ENCODE measurements at places on chromosomes 2 and 18.
A peak's percentile ranks its signal among the peaks of the same experiment; 100 is the strongest.

DNA sequence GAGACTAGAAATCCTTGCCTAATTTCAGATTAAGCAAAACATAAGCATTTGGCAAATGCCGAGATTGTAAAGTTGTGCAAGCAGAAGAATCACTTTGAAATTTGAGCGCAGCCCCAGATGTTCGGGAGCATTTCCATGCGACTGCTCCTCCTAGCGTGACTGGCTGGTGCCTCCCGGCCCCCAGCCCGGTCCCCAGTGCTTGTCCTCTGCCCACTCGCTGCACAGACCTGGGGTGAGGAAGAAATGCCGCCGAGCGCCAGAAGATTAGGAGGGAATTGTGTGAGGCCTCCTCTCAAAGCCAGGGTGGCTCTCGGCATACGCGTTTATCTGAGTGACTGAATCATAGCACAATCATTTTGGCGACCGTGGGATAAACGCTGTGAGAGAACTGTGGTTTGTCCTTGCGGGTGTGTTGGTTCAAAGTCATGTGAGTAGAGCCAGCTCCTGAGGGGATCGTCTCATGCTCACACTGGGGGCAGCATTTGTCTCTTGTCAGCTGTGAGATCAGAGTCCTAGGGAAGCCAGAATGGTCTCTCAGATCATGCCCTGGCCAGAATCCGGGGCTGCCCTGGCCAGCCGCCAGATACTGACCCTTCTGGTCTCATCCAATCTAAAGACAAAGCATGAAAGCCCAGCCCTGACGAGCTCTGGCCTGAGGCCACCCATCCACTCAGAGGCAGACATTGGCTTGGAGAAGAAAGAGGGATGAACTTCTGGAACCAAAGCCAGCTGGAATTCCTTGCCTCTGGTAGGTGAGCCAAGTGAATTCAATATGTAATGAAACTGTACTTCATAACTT, 189.3 kb downstream of the SH3RF3 start:
- DNase-seq: peak; percentile 89

DNA sequence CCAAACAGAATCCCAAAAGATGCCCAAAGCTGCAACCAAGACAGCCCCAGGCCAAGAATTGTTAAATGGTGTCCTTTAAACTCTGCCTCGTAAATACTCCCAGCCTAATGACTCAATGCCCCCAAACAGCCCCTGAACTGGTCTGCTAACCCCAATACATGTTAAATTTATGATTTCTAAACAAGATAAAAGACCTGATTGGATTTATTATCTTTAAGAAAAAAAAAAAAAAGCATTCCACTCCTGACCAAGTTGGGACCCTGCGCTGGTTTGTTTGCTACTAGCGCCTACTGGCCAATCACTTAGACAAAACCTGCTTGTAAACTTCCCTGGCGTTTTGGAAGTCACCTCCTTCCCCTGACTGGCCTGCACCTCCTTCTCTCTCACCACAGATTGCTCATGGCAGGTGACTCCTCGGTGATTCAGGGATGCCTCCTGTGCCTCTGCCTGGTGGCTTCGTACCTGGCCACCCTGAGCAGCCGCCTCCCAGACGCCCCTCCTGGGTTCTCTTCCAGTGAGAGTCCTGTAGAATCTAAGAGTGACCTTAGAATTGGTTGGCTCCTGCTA, 121.3 kb downstream of the BCL11A start:
- DNase-seq: no peak

DNA sequence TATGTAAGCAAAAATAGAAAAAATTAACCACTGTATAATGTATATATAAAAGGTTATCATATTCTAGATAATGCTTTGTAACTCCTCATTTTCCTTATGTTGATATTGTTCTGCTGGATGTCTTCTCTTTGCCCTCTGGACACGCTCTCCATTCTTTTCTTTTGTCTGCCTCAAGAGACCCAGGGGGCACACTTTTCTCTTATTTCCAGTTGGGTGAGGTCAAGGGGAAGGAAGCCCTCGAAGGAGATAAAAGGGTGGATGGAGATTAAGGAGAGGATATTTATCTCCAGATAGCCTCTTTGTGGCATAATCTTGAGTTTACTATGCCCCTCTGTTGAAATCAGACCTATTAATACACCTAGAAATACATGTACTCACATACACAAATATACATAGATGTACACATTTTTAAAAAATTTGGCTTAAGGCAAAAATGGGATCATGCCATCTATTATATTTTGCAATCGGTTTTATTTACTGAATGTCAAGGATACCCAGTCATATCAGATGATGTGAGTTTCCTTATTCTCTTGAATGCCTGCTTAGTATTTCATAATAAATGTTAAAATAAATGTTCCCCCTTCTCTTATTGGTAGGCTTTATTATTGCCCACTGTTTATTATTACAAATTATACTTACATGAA, 65.3 kb downstream of the LCLAT1 start:
- no peak for DNase-seq

DNA sequence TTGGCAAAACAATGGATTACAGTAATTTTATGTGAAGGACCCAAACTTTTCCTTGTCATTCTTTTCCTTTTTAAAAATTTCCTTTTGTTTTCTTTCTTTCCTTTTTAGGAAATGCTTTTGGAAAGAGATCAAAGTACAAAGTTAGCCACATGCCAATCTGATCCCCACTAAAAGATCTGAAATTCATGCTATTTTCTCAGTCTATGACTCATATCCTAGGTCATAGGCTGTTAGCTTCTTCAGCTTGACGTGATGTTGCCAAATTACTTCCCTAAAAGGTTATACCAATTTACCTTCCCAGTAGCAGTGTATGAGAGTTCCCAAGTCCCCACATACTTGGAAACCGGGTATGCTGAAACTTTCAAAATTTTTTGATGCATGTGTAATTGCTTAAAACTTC, 355.3 kb downstream of the INSIG2 start:
- peak; percentile 87 for DNase-seq

DNA sequence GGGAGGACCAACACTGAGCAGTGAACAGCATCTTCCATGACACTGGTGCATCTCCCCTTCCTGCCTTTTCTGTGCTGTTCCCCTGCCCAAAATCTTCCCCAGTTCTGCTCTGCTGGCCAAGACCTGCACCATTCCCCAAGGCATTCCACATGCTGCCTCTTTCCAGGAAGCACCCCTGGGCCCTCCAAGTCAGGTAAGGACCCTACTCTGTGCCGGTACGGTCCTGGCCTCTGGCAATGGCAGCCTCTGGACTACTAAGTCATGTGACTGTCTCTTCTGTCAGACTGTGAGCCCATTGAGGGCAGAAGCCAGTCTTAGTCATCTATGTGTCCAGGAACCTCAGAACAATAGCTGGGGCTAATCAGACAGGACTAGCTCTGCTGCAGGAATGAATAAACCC, 282.0 kb downstream of the MYCN start:
- no peak for DNase-seq

DNA sequence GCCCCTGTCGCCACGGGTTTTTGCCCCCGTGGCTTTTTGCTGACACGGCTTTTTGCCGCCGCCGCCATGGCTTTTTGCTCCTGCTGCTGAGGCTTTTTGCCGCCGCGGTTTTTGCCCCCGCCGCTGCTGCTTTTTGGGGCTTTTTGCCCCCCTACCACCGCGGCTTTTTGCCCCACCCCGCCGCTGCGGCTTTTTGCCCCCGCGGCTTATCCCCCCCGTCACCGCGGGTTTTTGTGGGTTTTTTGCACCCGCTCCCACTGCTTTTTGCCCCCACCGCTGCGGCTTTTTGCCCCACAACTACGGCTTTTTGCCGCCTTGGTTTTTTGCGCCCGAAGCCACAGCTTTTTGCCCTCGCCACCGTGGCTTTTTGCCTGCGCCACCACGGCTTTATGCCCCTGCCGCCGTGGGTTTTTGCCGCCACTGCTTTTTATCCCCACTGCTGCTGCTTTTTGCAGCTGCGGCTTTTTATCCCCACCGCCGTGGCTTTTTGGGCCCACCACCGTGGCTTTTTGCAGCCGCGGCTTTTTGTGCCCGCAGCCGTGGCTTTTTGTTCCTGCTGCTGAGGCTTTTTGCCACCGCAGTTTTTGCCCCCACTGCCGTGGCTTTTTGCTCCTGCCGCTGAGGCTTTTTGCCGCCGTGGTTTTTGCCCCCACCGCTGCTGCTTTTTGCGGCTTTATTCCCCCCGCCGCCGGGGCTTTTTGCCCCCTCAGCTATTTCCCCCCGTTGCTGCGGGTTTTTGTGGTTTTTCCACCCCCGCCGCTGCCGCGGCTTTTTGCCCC, 2798.0 kb upstream of the TEKT4 start:
- DNase-seq: no peak

DNA sequence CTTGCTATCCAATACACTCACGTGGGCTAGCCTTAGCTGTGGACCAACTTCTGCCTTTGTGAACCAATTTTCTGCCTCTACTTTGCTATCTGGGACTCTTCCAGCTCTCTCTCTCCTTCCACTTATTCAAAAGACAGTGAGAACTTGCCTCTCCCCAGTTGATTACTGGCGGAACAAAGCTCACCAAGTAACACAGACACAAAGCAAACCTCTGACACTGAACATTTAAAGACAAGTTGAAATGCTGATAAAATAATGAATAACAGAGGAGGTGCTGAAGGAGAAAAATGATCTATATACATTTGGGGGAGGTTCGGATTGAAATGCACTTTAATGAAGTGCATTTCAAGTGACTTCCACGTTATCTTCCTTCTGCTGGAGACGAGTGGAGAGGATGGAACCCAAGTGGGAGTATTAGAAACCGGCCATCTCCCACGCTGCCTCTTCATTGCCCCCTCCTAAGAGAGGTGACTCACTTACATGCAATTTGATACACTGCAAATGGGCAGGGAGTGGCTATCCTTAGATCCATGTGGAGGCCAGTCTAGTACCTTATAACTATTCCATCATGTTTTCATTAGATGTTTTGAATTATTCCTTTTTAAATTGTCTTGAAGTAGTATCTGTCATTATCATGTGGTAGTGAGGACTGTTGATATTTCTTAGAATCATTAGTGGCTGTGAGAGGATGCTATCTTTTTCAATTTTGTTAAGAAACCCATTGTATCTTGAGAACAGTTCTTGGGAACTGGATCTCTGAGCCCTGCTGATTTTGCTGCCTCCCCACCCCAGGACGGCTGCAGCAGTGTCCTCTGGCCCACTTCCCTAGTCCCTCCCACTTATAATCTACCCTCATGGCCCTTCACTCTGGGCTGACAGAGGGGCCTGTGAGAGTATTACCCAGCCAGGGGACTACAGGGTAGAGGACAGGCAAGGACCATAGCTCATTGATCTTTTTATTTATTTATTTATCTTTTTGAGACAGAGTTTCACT, 6.0 kb upstream of the GLI2 start:
- DNase-seq: peak; percentile 84

- peak; percentile 28 for DNase-seq
These were observed 12.5 kb upstream of the HNRNPLL start for GRCh38 chr2:38615237-38615636.

DNA sequence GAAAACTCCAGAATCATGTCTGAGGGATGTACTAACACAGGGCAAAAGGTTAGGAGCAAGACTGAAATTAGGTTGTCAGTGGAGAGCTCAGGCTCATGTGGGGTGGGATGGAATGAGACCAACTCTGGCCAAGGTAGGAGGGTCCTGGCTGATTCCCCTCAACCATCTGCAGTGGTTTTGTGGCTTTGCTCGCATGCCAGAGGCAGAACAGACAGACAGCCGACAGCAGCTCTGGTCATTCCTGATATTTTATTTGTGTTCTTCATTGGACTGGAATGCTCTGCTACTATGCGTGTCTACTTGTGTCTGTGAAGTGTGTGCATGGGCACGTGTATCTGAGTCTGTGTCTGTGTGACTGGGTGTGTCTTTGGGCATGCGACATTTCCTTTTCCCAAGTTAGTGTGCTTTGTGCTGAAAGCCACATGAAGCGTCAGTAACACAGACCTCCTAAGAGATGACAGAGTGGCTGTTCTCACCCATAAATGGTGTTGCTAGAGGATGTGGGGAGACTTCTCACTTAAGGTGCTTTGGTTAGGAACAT, 239.5 kb downstream of the CNTNAP5 start:
- DNase-seq: peak; percentile 51

GRCh38 chr2:219175928-219176817, 552 bp downstream of the CNPPD1 start:
- peak; percentile 23 for DNase-seq

- DNase-seq: no peak
These were observed 686 bp upstream of the SNORC start for GRCh38 chr2:232869138-232870017.

GRCh38 chr18:9233771-9234440, 97.3 kb downstream of the ANKRD12 start:
- no peak for DNase-seq

- DNase-seq: peak; percentile 2
These were observed 649 bp downstream of the ESCO1 start for GRCh38 chr18:21599585-21600525.

GRCh38 chr2:178870703-178871102, 63.5 kb upstream of the TTN start:
- no peak for DNase-seq

- DNase-seq: no peak
These were observed 386.3 kb upstream of the MYT1L start for GRCh38 chr2:2717406-2717805.

DNA sequence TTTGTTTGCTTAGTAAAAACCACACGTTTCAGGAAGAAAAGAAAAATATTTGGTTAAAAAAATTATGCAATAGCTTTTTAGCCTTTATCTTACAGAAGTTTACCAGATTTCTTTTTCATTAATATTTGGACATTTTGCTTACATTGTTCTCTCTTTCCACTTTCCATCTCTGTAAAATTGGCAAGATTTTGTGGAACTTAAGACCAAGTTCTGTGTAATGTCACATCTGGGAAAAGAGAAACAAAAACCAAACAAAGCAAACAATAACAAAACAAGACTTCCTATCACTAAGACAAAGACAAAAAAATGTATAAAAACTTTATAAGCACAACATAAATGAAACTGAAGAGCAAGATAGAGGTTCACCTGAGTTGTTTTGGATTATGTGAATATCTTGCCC, 1392.1 kb upstream of the CELF4 start:
- no peak for DNase-seq

GRCh38 chr2:200533754-200534153, 7.7 kb downstream of the SGO2 start:
- DNase-seq: no peak

- DNase-seq: no peak
These were observed 235.6 kb downstream of the ICOS start for GRCh38 chr2:204172145-204172600.

- DNase-seq: no peak
These were observed 68.9 kb upstream of the RMDN2 start for GRCh38 chr2:37856101-37856751.

DNA sequence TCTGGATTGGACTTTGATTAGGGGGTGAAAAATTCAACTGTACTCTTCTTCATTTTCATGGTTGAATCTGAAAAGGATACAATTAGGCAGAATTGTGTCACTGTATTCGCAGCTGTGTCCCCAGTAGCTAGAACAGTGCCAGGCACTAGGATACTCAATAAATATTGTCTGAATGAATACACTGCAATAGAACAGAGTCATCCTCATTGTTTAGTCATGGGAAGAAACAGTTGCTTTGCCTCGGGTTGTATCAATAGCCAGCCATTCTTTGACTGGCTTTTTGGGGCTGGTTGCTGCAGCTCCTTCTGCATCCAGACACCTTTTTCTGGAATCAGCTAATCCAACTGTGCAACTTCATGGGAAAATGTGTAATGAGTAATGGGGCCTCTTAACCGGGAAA, 18.1 kb upstream of the DYNC1I2 start:
- DNase-seq: no peak

- DNase-seq: no peak
These were observed 11.3 kb upstream of the CHRNA1 start for GRCh38 chr2:174775571-174775980.

GRCh38 chr2:60818272-60818671, 62.2 kb downstream of the PAPOLG start:
- DNase-seq: peak; percentile 20

- no peak for DNase-seq
These were observed 20.9 kb upstream of the CFAP36 start for GRCh38 chr2:55498582-55498981.

All from fibroblast of skin of right quadriceps (primary cell).